ENCODE measurements at places on chromosomes 2 and 18.

DNA sequence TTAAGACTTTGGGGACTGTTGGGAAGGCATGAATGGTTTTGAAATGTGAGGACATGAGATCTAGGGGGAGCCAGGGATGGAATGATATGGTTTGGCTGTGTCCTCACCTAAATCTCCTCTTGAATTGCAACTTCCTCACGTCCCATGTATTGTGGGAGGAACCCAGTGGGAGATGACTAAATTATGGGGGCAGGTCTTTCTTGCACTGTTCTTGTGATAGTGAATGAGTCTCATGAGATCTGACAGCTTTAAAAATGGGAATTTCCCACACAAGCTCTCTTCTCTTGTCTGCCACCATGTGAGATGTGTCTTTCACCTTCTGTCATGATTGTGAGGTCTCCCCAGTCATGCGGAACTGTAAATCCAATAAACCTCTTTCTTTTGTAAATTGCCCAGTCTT is 11.5 kb upstream of the MBP start:
- no peak for DNase-seq

DNA sequence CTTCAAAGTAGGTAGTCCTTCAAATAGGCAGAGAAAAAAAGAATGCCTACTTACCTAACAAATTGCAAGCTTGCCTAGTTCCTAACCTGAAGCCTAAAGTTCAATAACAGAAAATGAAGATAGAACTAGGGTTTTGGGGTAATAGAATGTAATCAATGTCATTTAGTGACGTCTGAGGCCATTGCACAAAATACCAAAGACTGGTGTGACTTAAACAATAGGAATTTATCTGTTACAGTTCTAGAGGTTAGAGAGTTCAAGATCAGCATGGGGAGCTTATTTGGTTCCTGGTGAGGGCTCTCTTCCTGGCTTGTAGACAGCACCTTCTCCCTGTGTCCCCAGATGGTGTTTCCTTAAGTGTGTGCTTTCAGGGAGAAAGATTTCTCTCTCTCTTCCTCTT is 4.7 kb upstream of the NPC1 start:
- DNase-seq, result no peak

DNA sequence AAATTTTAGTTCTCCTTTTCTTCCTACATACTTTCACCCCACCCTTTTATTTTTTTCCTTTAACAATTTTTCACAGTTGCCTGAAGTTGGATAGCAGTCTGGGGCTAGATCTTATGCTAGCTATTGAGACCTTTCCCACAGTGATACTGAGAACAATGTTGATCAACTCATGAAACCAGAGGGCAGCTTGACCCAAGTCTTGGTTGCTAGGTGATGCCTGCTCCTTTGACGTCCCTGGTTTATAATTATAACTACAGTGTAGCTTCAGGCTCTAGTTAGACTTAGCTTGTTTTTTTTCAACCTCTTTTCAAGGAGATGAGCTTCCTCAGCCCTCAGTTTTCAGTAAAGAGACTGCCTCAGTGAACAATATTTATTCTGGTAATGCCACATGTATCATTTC is 648.5 kb downstream of the IRS1 start:
- no peak for DNase-seq

DNA sequence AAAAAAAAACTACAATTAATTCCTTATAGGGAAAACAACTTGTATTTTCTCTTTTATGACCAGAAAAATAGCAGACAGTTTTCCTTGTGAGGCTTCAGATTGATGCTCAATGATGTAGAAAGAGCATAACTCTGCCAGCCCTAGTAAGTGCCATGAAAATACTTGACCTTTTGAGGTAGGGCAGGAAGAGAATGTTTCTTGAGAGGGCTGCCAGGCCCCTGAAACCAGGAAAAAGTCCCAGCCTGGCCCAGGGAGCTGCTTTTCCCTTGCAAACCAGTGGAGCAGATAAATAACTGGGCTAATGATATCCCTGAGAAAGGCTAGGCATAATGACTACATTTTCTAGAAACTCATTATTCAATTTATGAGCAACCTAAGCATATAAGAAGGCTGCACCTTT is 126.8 kb downstream of the SLC8A1 start:
- no peak for DNase-seq

- no peak for DNase-seq
Measured at GRCh38 chr2:18436503-18437005, 123.9 kb downstream of the RDH14 start.

DNA sequence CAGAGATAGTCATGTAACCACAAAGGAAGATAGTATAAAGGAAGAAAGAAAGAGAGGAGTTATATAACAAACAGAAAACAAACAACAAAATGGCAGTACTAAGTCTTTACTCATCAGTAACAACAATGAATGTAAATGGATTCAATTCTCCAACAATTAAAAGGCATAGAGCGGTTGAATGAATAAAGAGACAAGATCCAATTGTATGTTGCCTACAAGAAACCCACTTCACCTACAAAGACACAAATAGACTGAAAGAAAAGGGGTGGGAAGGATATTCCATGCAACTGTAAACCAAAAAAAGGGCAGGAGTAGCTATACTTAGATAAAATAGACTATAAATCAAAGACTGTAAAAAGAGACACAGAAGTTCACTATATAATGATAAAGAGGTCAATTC is 157.3 kb upstream of the CREB1 start:
- no peak for DNase-seq

- DNase-seq, result no peak
Measured at GRCh38 chr2:12862541-12862940, 145.8 kb downstream of the TRIB2 start.

GRCh38 chr2:59899692-59900091 is 653.8 kb downstream of the BCL11A start:
- no peak for DNase-seq

GRCh38 chr2:157231476-157231875 is 26.0 kb upstream of the GALNT5 start:
- no peak for DNase-seq

DNA sequence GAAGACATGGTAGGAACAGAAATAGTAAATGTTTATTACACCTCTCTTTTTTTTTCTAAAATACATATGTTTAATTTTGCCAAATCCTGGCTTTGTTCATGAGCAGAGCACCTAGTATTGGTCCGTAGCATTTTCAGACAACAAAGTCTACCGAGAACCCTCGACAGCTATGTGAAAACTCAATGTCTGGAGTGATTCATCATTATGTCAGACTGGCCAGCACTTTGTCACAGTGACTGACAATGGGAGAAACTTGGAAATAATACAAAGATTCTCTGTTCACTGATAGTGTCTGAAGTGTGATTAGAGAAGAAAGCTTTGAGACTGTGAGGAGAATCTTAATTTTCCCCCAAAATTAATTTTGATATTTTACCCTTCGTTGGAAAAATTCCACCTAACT is 143.0 kb downstream of the HNMT start:
- DNase-seq, result no peak

DNA sequence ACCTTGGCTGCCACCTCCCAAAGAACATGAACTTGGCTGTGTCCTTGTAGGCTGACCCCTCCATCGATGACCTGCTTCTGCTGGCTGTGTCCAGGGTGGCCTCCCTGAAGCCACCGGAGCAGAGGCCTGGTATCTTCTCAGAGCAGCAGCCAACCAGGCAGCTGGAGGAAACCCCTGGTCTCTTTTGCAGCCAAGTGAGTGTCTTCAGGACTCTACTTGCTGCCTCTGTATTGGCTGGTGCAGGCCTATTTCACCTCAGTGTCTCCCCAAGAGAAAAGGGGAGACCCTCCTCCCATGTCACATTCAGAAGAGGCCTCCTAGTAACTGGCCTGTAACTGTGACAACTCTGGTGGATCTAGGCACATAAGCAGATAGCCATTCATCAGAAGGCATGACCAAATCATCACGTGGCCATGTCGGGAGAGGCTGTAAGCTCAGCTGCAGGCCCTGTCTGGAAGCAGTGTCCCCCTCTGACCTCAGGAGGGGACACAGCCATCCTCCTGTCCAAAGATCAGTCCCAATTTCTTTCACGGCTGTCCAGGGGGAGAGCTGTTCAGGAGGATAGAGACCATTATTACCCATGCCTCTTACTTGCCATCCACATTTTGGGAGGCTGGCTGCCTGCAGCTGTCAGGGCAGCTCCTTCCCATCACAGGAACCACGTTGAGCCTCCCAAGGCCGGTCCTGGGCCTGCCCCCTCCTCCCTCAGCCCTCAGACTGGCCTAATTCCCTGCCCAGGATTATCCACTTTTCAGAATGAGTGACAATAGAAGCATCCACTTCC is 20.9 kb upstream of the ROCK2 start:
- no peak for DNase-seq

GRCh38 chr2:40737180-40737579 is 285.3 kb upstream of the SLC8A1 start:
- no peak for DNase-seq

DNA sequence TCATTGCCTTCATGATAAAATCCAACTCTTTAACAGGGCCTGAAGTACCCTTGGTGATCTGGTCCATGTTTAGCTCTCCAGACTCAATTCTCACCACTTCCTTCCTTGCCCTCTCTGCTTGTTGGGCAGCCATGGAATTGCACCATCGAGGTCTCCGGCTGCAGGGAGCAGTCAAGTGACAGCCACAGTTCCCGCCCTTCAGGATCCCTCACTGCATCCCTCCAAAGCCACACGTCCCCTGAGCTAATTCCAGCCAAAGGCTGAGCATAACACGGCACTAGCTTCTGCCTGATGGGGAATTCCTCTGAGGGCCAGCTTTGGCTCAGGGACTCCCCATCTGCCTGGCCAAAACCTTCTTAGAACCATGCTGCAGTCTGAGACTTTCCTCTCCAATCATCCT is 47.4 kb upstream of the SLC1A4 start:
- no peak for DNase-seq

GRCh38 chr2:208274748-208275147 is 8.7 kb downstream of the PIKFYVE start:
- DNase-seq, result no peak

- no peak for DNase-seq
Measured at GRCh38 chr2:198762441-198762840, 695.3 kb downstream of the SATB2 start.

- DNase-seq, result no peak
Measured at GRCh38 chr18:78768221-78768620, 211.4 kb upstream of the SALL3 start.

DNA sequence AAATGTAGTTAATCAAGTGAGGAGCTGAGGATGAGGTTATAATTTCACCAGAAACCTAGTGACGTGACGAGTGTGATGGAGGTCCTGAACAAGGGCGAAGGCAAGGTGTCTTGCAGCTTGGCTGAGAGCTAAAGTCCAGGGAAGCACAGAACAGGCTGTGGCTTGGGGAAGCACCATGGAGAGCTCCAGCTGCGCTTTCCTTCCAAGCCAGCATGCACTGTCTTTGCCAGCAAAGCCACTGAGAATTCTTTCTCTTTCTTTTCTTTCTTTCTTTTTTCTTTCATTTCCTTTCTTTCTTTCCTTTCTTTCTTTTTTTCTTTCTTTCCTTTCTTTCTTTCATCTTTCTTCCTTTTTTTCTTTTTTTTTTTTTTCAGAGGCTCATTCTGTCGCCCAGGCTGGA is 239.3 kb downstream of the FBXO15 start:
- DNase-seq, result no peak

- no peak for DNase-seq
Measured at GRCh38 chr18:42730272-42730671, 385.2 kb downstream of the RIT2 start.

DNA sequence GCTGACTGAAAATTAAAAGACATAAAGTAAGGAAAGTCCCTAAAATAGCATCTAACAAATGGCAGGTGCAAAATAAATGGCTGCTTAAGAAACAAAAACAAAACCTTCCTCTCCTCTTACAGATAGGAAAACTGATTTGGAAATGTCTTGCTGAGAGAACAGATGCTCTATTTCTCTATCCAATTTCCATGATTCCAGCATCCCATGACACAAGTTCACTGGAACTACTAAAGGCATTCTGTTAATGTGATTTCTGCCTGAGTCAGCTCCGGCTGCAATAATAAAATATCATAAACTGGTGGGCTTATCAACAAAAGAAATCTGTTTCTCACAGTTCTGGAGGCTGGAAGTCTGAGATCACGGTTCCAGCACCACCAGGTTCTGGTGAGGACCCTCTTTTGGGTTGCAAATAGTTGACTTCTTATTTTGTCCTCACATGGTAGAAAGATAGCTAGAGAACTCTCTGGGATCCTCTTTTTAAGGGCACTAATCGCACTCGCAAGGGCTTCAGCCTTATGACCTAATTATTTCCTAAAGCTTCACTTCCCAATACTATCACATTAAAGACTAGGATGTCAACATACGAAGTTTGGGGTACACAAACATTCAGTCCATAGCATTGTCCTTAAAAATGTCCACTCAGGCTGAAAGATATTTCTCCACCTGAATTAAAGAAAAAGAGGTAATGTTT is 78.2 kb upstream of the GALNT3 start:
- no peak for DNase-seq

GRCh38 chr2:34229998-34230397 is 630.9 kb upstream of the FAM98A start:
- no peak for DNase-seq

GRCh38 chr2:21694079-21694878 is 570.5 kb downstream of the TDRD15 start:
- DNase-seq, result no peak

- no peak for DNase-seq
Measured at GRCh38 chr2:105127289-105127915, 89.5 kb downstream of the MRPS9 start.

DNA sequence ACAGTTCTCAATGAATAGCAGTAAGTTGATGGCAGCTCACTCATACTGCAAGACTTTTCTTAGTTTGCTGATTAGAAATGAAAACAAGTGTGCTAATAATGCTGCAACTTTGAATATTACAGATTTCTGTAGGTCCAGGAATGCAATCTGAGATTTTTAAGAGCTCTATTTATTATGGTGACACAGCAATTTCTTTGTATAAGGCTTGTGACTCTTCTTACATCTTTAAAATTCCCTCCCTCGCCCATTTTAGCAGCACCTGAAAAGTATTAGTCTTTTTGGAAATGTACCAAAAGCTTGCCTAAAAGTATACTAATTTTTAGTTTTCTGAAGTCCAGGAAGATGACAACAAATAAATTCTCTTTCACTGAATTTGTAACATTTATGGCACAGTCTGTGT is 4.4 kb upstream of the HTR2B start:
- no peak for DNase-seq

All from T-helper 2 cell (primary cell).